Regular cardiac myocyte (primary cell): ENCODE measurements at places on chromosomes 4 and X. TPM values are rescaled to one million over a fixed set of nuclear protein-coding genes. Genes with fewer than 3 reads are reported as not detected.

Gene NR0B1
- total RNA-seq, result not detected in 2 replicates

Gene BEND2
- total RNA-seq, result not detected in 2 replicates

Gene CSAG1
- not detected in 2 replicates for total RNA-seq

Gene CCNB3
- under 0.01 and 0.58 TPM in 2 replicates for total RNA-seq

Gene NPY1R
- 0.19 and 1.1 TPM in 2 replicates for total RNA-seq

Gene EDNRA
- 8.4 and 10.1 TPM in 2 replicates for total RNA-seq

Gene GLOD5
- not detected in 2 replicates for total RNA-seq

Gene PDGFC
- 53.3 and 67.9 TPM in 2 replicates for total RNA-seq

Gene NAA11
- not detected in 2 replicates for total RNA-seq

Gene GPR143
- total RNA-seq, result under 0.01 and 0.19 TPM in 2 replicates

Gene CCKAR
- under 0.01 TPM in 1 of 2 replicates, not detected in the other for total RNA-seq

Gene SMIM43
- 0.38 and 3.4 TPM in 2 replicates for total RNA-seq

Gene SSX3
- not detected in 2 replicates for total RNA-seq

Gene SLC10A4
- 0.28 TPM in 1 of 2 replicates, not detected in the other for total RNA-seq

Gene RAB41
- total RNA-seq, result not detected in 2 replicates
